ENCODE measurements at places on chromosomes 6 and 20. TPM values are rescaled to one million over a fixed set of nuclear protein-coding genes. Genes with fewer than 3 reads are reported as not detected.

DNA sequence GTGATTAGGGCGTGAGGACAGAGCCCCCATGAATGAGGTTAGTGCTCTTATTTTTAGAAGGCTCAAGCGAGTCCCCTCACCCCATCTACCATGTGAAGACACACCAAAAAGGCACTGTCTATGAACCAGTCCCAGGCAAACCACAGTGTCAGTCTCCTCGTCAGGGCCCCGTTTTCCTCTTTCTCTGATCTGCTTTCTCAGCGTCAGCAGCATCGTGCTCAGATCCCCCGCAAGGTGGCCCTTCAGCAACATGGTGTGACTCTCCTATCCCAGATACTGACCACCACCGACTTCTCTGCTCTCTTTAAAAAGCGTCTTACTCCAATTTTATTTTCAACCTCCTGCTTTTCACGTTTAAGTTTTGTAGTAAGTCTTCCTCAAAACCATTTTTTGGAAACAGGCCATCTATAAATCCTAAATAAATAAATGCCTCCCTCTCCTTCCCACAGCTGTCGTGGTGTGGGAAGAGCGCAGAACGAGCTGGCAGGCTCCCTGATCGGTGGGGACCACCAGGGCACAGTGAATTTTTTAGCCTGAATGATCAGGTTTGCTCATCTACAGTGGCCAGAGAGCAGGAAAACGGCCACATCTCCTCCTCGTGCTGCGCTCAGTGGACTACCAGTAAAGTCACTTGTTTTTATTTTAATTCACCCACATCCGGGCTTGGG lies 113.1 kb downstream of the BMP7 start:
- H3K4me1 ChIP-seq = no peaks in the 10 kb centered on the region
- DNase-seq = no peak
- no peaks in the 10 kb centered on the region for H3K36me3 ChIP-seq
- no peak overlapping the region for H3K27ac ChIP-seq
- H3K4me3 ChIP-seq = no peak overlapping the region

The APOM gene
- polyA plus RNA-seq = 3.9 TPM

DNA sequence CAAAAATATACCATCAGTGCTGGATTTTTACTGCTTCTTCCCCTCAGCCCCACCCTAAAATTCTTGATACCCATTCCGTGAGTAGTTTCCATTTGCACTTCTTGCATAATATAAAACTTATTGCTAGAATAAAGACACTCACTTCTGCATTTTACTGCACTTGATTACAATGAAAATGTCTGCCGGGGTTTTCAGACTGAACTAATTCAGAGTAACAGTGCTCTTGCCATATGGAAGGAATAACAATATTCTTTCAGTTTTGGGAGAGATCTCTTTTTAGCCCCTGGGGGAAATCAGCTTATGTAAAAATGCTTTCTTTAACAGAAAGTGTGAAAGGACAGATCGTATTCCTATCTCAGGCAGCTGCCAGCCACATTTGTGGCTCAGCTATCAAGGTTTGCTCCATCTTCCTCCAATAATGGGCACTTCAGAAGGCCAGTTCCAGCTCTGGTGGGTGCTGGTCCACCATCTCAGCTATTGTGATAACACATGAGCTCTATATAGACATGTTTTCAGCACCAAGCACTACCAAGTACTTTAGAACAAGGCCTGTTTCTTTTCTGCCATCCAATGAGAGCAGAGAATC lies 8.9 kb downstream of the SMLR1 start:
- DNase-seq = no peak
- H3K4me1 ChIP-seq = no peaks in the 10 kb centered on the region
- H3K36me3 ChIP-seq = no peaks in the 10 kb centered on the region
- no peaks in the 10 kb centered on the region for H3K27me3 ChIP-seq

- no peaks in the 10 kb centered on the region for H3K27me3 ChIP-seq
- H3K36me3 ChIP-seq = no peaks in the 10 kb centered on the region
- peak within 1 kb of the TSS; percentile 26 for H3K4me3 ChIP-seq
- peaks cover 6% of the 10 kb centered on the region for H3K4me1 ChIP-seq
- no peak within 1 kb of the TSS for H3K27ac ChIP-seq
Observed at GRCh38 chr20:50690650-50691572, at the start of gene RIPOR3. Gene RIPOR3 (minus strand): TSS chr20:50691542. CDS start chr20:50691128, 414 bp downstream.

DNA sequence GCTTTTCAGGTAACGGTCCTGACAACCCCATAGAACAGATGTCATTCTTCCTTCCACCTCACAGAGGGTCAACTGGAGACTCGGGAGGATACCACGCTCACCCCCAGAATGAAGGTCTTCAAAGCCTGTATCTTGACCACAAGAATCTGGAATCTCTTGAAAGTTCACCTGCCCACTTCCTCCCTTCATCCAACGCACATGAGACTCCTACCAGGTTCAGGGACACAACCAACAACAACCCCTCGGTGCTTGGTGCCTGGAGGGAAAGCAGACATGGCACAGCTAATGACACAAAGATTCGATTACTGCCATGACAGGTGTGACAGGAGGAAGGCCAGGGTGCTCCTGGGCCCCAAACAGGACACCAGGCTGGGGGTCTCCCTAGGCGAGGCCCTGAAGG lies 8.2 kb downstream of the PMEPA1 start:
- H3K4me3 ChIP-seq = no peak overlapping the region
- no peak overlapping the region for H3K27ac ChIP-seq
- peaks cover 24% of the 10 kb centered on the region for H3K27me3 ChIP-seq
- H3K36me3 ChIP-seq = no peaks in the 10 kb centered on the region
- DNase-seq = no peak

DNA sequence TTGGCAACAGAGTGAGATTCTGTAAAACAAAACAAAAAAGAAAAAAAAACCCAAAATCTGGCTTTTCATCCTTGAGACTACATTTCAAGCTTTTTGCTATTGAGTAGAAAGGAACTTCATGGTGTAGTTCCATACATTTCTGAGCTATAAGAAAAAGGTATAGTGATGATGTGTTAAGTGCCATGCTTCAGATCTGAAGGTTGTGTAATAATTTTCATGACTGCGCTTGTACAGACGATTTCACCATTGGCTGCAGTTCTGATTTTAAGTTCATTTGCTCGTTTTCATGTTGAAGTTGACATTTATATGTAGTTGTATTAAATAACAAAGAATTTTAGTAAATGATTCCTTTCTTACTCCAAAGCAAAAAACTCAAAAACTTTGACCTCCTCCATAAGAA lies 247.6 kb downstream of the ARID1B start:
- no peaks in the 10 kb centered on the region for H3K36me3 ChIP-seq
- no peak for DNase-seq
- H3K27me3 ChIP-seq = no peaks in the 10 kb centered on the region
- no peak overlapping the region for H3K27ac ChIP-seq

The POM121L2 gene
- not detected for polyA plus RNA-seq

DNA sequence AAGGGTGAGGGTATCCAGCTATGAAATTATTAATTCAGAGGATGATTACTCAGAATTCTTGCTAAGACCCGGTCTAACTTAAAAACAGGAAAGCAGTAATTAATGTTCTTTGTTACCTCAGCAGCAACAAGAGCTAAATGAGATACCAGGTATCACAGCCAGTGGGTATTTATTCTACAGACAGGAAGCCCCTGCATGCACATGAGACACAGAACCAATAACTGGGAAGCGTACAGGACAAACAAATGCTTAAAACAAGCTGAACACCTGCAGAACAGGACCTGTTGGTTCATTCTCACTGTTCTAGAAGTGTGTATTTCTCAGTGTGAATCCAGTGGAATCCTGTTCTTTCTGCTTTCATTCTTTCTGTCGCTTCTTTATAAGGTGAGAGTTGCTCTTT lies 30.9 kb downstream of the SCML4 start:
- H3K27ac ChIP-seq = no peak overlapping the region
- H3K4me3 ChIP-seq = no peak overlapping the region
- no peaks in the 10 kb centered on the region for H3K36me3 ChIP-seq
- peaks cover 9% of the 10 kb centered on the region for H3K27me3 ChIP-seq
